ENCODE measurements at places on chromosomes 11 and 22.

GRCh38 chr22:32465661-32466060 lies 1.4 kb upstream of the BPIFC start:
- no peak for DNase-seq

DNA sequence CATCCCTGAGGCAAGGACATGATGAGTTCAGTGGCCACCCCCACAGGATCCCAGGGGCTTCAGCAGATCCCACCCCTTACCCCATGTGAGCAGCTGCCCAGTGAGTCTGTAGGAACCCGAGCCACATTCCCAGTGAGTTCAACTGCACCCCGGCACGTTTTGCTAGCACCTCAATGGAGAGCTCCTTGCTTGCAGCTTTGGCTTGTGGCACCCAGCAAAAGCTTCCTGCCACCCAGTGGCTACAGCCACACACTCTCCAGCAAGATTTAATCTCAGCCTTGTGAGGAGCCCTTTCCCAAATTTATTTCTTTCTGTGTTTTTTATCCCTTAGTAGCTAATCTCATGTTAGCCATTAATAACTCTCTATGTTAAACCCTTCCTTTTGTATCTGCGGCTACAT lies 4.0 kb downstream of the SAA1 start:
- no peak for DNase-seq

DNA sequence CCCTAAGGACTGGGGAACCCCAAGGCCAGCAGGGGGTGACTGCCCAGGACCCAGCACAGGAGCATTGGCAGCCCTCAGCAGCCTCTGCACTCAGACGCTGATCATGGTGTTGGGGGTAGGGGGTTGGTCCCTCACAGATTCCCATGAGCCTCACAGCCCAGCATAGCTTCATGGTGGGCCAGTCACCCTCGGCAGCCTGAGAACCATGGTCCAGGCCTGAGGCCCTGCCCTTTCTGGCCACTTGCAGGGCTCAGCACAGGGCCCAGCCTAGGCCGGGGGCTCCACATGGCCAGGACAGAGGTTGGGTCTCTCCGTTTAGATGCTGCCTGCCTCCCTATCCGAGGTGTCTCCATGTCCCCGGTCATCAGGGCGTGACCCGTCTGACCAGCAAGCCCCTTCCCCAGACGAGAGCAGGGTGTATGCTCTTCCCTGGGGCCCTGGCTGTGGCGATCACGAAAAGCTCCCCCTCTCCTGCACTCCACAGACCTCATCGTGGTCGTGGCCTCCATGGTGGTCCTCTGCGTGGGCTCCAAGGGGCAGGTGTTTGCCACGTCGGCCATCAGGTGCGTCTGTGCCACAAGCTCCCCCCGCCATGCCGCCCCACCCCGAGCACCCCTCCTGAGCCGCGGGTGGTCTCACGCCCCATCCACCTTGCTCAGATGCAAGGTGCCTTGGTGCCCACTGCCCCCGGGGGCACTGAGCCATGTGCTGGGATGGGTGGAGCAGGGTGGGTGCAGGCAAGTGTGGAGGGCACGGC lies 126.2 kb downstream of the KCNQ1 start:
- DNase-seq: no peak

- no peak for DNase-seq
Observed at GRCh38 chr11:7307836-7308235, 56.1 kb downstream of the SYT9 start.

- DNase-seq: no peak
Observed at GRCh38 chr22:43326331-43327156, 16.6 kb downstream of the SCUBE1 start.

- DNase-seq: no peak
Observed at GRCh38 chr11:128341280-128342248, 245.8 kb downstream of the ETS1 start.

DNA sequence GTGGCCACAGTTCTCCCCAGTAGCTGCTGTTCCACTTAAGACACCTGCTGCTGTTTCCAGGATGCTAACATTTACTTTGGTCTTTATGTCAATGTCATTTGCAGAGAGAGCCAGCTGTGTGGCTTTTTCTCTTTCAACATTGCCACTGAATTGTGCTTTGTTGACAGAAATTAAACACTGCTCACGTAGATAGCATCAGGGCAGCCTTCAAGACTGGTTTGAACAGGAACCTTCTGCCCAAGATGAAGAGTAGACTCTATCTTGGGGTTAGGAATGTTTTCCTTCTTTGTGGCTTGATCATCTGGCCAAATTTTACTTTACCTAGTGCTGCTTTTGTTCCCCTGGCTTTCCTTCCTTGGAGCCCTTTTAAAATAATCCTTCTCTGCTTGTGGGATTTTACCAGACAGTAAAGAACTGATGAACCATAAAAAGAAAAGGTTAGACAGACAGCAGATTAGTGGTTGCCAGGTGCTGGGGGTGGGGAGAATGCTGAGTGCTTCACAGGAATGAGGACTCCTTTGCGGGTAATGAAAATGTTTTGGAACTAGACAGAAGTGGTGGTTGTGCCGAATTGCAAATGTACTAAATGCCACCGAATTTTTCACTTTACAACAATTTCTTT lies 22.7 kb upstream of the XBP1 start:
- no peak for DNase-seq

DNA sequence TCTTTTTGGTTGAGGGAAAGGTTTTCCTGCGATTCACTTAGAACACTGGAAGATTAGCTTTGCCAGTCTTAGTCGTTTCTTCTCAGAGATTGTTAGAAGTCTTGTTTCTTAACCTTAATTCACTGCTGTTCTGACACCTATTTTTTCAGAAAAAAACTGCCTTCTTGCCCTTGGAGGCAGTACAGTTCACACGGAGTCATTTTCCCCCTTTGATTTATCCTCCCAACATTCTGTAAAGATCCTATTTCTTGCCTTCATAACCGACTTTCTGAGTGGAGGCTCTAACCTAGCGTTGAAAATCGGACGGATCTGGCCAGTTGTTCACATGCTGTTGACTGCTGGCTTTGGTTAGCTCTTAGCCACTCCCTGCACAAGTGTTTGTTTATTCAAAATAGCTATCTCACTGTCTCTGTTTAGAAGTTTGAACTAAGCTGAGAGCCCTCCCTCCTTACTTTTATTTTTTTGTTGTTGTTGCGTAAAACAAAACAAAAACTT lies 737 bp downstream of the BCL2L13 start:
- peak; percentile 50 for DNase-seq

DNA sequence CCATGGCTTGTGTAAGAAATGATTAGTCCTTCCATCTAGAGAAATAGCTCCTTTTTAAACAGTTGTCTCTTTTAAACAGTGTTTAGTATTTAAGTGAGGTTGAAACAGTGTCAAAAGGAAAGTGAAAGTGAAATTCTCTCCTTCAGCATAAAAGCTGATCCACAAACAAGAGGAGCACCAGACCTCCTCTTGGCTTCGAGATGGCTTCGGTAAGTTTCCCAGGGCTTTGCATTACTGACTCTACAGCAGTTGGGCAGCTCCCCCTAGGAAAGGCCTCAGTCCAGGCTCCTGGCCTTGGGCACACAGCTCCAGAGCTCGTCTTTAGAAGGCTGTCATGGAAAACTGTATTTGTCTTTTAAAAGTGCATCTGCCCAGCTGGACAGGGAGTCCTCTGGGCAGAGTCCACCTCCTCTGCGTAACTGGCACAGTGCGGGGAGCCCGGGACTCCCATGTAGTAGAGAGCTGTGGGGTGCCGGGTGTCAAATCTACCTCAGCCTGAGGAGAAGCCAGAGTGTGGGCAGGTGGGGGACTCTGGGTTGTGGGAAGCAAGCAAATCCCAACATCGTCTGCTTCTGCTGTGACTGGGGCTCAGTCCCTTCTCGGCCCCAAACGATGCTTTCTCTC lies at the start of gene PLAAT4:
PLAAT4 (plus strand) TSS at position 140 of the 624 bp plus-strand sequence; CDS start at position 201, 61 bp downstream.
- DNase-seq: no peak

GRCh38 chr11:15374418-15374817 lies 259.7 kb downstream of the INSC start:
- DNase-seq: no peak

Measured in NCI-H460 (cell line).